ENCODE measurements at places on chromosomes 2 and 18.

GRCh38 chr2:99836690-99837605 is 305.4 kb downstream of the AFF3 start:
- no peak for DNase-seq

GRCh38 chr2:165197346-165197745 is 6.5 kb downstream of the SCN3A start:
- DNase-seq, result peak; percentile 58

DNA sequence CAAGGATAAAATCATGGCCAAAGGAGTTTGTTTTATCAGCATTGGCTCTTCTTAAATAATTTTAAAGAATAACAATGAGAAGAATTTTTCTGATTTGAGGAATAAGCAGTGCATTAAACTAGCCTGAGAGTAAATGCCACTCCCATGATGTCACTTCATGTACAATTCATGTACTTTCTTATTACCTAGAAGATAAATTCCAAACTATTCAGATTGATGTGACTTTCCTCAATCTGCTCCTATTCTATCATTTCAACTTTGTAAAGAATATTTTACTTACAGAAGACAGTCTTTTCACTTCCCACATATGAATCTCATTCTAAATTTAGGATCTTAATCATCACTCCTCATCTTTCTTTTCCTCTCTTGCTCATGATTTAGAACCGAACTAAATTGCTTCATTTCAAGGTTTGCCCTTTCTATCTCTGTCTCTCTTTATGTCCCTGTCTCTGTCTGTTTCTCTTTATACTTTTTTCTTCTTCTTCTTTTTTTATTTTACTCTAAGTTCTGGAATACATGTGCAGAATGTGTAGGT is 1142.0 kb upstream of the PIK3C3 start:
- no peak for DNase-seq

- no peak for DNase-seq
Measured at GRCh38 chr2:144329472-144329871, 190.4 kb downstream of the ZEB2 start.

DNA sequence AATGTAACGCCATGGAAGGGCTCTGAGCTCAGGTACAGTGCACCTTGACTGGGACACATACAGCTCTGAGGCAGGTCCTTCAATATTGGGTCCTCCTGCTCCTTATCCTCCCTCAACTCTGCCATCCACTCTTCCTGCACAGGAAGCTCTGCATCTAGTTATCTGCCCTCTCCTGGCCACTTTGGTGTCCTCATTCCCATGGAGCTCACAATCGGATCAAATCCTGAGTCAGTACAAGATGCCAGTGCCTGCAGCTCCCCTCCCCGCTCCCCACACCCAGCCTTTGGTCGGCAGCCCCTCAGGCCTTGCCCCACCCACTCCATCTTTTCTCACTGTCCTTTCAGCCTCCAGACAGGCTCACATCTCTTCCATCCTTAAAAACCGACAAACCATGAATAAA is 58.0 kb downstream of the LRRFIP1 start:
- DNase-seq, result peak; percentile 59

- no peak for DNase-seq
Measured at GRCh38 chr18:42287047-42287446, 332.0 kb downstream of the PIK3C3 start.

GRCh38 chr2:100381240-100381639 is 36.2 kb downstream of the CHST10 start:
- DNase-seq, result peak; percentile 85

- no peak for DNase-seq
Measured at GRCh38 chr2:129758784-129759471, 220.5 kb upstream of the RAB6C start.

- DNase-seq, result no peak
Measured at GRCh38 chr2:175206866-175207265, 25.4 kb upstream of the ATP5MC3 start.

GRCh38 chr2:227942021-227942420 is 70.6 kb downstream of the DAW1 start:
- no peak for DNase-seq

DNA sequence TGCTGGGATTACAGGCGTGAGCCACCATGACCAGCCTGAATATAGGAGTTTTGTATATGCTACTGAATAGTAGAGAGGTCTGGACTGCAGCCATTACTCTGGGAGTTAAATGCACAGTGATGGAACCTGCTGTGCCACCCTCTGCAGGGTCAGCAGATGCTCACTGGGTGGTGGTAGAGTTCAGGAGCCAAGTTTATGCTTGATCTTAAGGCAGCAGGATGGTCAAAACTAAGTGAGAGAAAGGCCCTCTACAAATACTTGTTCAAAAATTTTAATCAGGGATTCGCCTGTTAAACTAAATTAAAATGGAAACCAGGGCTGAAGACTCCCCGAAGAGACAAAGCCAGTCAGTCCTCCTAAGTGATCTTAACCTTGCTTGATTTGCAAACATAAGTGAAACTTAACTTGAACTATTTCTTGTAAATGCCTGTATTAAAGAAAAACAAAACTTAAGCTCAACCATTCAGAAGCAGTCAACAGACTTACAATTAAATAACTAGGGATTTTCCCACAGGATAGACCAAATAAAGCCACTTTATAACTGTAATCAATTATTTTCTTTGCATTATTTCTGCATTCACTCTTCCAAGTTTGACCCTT is 4.2 kb upstream of the WDFY1 start:
- DNase-seq, result no peak

DNA sequence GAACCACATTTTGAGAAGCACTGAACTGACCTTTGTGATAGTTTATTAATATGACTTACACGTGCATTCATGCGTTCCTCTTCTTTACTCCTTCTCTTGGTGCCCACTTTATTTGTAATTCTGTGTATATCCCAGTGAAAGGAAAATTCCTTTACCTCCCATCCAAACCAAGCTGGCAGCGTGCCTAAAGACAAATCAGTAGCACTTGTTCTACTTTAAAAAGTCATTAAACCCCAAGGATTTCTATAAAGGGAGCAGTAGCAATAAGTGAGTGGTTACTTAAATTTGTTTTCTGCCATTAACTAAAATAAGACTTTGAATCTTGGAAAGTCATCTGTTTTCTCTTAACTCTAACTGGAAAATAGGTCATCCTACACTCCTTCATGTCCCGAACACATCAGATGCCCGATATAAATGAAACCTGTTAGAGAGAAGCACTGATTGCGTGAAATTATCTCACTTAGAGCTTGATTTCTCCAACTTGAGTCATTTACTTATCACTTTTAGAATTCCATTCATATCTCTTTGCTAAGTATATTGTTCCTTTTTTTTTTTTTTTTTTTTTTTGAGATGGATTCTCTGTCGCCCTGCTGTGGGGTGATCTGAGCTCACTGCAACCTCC is 10.7 kb downstream of the PIK3C3 start:
- DNase-seq, result no peak
